ENCODE measurements at places on chromosomes 3 and 15. TPM values are rescaled to one million over a fixed set of nuclear protein-coding genes. Genes with fewer than 3 reads are reported as not detected.

CLDN18 gene
- 0.18 TPM for total RNA-seq

DNA sequence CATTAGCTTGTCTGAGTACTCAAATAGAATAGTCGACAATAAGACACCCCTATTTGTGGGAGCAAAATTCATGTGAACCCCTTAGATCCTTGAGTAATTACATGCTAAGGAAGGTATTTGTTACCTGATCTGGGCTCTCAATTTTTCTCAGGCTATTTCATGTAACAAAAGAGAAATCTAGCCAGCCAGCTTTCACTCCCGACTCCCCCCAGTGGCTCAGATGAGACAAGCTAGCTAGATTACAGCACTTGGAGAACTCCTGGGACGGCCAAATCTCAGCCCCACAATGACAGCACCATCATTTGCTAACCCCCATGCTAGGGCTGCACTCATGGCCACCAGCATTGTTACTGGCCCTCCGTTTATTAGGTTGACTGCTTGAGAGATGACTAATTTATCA is 41.3 kb downstream of the GLDN start:
- no peak for DNase-seq

DNA sequence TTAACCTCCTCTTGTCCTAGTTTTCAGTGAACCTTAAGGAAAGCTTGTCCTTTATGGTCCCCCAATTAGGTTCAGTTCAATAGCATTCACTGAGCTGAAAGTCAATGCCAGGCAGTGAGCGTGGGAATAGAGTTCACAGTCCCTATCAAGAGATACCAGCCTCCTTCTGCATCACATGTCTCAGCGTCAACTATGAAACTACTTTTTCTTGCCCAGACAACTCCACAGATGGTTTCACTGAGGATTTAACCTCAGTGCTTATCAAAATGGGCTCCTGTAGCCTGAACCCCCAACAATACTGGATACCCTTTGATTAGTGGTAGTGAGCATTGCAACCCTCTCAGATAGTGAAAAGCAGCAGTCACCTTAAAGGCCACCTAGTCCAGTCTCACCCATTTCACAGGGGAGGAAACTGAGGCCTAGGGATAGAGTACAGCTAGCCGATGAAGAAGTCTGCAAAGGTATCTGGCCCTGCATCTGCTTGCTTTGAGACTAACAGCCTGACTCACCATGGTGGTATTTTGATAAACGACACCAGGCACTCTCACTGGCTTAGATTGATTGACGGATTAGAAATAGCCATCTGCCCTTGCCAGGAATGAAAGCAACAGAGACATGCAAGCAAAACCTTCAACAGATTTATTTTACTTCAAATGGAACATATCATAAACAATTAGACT is 1.6 kb upstream of the UBA3 start:
- no peak for DNase-seq

DNA sequence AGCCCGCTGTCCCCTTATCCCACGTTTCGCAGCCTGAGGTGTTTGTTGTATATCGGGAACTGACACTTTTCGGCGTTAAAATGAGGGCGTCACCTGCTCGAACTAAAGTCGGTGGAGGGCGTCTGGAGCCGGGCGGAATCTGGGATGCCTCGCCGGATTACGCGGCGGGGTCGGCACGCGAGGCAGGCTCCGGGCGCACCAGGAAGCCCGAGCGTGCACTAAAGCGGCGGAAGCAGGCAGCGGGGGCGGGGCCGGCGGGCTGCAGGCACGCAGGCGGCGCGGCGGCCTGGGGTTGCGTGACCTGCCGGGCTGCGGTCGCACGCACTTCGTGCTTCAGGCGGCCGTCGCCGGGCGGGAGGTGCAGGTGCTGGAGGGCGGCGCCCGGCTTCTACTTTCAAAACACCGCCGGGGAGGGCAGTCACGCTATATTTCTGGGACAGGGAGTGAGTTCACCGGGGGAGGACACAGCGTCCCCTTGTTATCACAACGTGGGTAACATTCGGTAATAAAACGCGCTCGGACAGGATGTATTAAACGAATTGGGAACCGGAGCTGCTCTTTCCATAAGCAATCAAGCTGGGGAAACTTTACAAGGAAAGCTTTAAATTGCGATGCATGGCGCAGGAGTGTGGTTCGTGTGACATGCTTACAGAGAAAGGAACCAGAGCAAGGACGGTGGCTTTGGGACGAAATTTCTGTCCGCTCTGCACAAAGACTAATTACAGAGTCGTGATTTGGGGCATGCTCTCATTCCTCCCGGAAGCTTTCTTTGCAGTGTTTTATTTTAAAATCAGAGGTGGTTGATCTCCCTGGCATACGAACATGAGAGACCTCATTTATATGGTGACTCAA is 9.1 kb upstream of the LEKR1 start:
- DNase-seq: peak; percentile 80

PIGZ gene
- total RNA-seq: 0.28 TPM

DNA sequence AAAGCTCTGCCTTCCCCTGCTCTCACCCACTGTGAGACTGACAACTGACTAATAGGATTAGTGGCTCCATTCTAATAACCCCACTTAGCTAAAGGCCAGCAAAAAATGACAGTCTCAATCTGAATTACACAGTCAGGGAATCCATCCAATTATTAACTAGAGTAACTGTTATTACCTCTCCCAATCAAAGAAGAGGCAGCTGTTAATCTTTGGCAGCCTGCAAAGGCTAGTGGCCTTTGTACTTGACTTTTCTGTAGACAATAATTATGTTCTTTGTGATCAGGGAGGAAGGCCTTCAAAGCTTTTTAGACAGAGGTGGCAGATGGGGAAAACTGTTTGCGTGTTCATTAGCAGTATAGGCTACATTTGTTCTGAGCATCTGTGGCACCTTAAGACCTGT is 177.7 kb downstream of the ISL2 start:
- no peak for DNase-seq

TKT gene
- 139 TPM for total RNA-seq

GRCh38 chr3:177426878-177427495 is 229.7 kb upstream of the TBL1XR1 start:
- DNase-seq: peak; percentile 15

DNA sequence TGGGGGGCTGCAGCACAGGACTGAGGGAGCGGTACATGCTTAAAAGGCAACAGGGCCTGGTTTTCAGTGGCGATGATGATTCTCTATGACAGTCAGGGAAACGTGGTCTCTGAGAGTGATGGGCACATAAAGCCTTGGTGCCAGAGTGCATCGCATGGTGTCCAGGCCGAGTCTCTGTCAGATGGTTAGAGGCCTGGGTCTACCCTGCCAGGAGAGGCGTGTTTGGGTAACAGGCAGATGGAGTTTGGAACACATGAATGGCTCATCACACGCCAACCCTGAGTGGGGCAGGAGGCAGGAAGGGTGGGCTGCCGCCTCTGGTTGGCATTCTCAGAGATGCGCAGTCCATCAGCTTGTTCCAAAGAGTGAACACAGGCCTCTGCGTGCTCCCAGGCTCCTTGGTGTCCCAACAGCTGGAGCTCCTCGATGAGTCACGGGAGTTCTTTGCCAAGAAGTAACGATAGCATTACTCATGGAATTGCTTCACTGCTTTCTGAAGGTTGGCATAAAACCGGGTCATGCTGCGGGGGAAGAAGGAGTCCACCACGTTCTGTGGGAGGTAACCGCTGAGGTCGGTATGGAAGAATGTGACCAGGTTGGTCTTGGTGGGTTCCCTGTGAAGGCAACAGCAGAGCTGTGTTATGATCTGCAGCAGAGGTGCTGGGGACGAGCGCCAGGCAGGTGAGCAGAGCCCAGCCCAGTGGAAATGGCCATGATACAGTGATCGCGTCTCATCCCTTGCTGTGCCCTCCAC is 11.0 kb downstream of the STARD5 start:
- no peak for DNase-seq

IGSF11 gene
- total RNA-seq: 0.20 TPM

MRPS25 gene
- total RNA-seq: 87.3 TPM

DNA sequence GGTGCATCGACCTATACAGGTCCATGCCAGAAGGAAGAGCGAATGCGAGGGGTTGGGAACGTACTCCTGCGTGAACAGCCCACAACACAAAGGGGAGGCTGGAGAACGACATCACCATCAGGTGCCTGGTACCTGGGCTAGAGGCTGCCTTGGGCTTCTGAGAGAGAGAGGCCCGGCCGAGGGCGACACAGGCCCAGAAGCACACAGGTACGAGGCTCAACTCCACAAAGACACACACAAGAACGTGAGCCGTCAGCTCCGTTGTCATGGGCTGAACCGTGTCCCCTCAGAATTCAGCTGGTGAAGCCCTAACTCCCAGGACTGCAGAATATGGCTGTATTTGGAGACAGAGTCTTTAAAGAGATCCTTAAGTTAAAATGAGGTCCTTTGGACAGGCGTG is 134.3 kb downstream of the ATP10A start:
- no peak for DNase-seq

LMAN1L gene
- total RNA-seq: 0.44 TPM

DNA sequence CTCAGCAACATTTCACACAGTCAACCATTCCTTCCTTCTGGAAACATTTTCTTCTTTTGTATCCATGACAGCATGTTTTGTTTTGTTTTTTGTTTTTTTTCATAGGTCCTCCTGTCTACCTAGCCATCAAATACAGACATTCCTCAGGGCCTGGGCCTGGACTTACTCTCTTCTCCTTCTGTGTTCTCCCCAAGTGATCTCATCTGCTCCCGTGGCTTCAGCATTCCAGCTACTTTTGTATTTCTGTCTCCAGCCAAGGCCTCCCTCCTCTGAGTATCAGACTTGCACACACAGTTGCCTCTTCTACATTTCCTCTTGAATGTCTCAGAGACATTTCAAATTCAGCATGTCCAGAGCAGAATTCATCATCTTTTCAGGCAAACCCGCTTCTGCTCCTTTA is 82.4 kb downstream of the HCN4 start:
- no peak for DNase-seq

KLHL6 gene
- 34.8 TPM for total RNA-seq

DNA sequence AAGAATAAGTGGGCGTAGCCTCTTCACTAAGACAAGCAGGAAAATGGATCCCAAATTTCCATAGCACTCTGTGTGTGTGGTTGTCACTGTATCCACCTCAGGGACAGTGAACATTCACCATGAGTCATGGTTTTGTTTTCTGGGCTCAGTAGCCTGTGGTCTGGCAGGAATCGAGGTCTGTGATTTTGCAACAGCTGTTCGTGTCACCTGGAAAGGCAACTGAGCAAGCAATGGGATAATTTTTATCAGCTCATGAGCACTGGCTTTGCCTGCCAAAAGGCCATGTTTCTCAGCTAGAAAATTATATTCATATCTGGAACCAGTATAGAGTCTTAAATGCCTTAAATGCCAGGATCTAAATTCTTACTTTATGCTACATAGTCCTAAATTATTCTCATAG is 60.9 kb downstream of the STRIT1 start:
- no peak for DNase-seq

GRCh38 chr3:58722561-58722960 is 56.0 kb upstream of the FAM3D start:
- no peak for DNase-seq

DNA sequence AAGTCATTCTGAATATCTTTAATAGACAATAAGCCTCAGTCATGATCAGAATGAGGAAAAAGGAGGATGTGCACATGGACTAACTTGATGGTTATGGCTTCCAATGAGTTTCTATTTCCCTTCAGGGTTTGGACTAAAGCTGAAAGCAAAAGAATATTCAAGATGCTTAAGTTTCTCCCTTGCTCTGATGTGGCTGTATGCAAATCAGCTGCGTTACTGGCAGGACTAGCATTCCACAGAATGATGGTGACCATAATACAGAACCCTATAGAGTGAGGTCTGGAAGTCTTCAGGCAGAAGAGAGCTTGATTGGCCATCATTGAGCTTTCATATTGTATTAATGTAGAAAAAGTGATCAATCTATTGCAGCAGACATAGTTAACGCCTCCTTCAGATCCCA is 466.0 kb downstream of the NLGN1 start:
- no peak for DNase-seq

- DNase-seq: no peak
Observed at GRCh38 chr3:118269537-118270125, 765.0 kb downstream of the IGSF11 start.

DNA sequence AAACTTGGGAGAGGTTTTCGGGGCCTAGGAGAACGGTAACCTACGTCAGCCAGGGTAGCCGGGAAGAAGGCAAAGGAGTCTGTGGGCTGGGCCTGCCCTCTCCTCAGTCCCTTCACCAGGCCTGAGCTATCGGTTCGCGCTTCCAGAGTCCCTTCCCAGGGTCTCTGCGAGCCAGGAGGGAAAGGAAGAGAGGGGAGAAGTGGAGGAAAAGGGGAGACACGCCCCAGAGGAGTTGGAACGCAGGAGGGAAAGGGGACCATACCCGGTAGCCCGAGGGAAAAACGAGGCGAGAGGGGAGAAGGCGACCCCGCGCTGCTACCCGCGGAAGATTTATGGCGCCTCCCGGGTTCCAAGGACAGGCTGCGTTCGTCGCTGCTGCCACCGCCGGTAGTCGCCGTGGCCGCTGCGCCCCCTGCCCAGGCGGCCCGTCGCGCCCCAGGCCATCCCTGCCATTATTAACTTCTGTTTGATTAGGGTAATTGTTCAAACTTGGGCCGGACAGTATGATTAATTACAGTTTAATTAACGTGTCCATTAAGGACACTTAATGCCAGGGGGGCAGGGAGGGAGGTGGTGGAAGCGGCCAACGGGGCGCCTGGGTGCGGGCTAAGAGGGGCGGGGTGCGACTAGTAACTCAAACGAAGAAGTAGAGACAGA is 3.4 kb upstream of the SKOR1 start:
- no peak for DNase-seq

DNA sequence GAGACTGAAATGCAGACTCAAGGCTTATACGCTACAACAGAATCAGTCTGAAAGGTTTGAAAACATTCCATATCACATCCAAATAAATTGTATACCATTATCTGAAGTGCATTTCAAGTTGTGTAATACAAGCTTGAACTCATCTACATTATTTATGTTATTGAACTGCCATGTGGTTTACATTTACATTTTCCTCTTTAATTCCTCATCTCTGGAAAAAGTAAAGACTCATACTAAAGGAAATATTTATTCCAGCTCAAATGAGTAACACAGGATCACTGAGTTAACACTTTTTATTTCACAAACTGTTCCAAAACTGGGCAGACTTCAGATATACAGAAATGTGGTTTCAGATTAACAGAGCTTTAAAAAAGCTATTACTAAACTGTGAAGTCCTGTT is 282.5 kb downstream of the ULK4 start:
- DNase-seq: no peak

PDCD6IP gene
- total RNA-seq: 196 TPM

LMOD3 gene
- not detected for total RNA-seq

- DNase-seq: no peak
Observed at GRCh38 chr3:115332998-115333397, 185.9 kb upstream of the ZBTB20 start.

ECE2 gene
- not detected for total RNA-seq

DNA sequence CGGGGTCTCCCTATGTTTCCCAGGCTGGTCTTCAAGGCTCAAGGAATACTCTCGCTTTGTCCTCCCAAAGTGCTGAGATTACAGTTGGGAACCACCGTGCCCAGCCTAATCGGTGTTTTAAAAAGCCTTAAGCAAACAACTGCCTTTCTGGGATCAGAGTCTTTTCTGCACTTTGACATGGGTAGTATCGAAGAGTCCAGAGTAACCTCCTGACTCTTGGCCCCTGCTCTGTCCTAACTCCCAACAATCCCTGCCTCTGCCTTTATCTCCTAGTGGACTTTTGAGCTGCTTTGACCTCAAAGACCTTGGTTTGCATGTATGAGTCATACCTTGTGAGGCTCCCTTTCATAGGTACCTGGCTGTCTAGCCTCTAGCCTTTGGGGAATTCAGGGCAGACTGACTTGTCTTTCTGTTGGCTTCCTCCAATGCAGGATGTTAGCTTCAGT is 21.0 kb upstream of the HACD2 start:
- DNase-seq: no peak
